ENCODE measurements at places on chromosomes 1 and 21.

DNA sequence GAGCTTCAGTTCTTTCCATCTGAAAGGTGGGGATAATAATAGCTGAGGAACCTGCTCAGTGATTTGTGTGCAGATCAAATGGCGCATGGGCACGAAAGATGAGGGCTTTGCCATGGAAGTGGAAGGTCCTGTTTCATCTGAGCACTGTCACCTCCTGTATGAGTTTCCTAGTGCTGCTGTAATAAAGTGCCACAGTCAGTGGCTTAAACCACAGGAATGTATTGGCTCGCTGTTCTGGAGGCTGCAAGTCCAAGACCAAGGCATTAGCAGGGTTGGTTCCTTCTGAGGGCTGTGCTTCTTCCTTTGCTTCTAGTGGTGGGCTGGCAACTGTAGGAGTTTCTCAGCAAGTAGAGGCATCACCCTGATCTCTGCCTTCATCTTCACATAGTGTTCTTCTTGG, 51.1 kb upstream of the RBM15 start:
- DNase-seq, result no peak

DNA sequence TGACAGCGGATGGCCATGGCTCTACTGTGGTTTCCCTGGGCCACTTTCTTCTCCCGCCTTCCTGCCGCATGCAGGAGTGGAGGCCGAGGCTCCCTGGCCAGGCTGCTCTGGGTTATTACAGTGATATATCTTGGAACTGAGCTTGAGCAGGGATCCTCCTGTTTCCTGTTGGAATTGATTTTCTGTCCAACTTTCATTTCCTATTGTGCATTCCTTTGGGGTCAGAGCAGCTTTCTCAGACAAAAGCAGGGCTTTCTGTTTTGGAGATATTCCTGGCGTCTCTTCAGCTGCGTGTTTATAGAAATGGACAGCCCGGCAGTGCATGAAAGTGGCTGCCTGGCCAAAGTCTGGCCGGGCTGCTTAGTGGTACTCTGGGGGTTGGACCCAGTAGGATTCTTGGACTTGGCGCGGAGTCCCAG, 146.4 kb downstream of the KIF26B start:
- no peak for DNase-seq

- no peak for DNase-seq
Measured at GRCh38 chr1:211082824-211083223, 51.1 kb downstream of the KCNH1 start.

DNA sequence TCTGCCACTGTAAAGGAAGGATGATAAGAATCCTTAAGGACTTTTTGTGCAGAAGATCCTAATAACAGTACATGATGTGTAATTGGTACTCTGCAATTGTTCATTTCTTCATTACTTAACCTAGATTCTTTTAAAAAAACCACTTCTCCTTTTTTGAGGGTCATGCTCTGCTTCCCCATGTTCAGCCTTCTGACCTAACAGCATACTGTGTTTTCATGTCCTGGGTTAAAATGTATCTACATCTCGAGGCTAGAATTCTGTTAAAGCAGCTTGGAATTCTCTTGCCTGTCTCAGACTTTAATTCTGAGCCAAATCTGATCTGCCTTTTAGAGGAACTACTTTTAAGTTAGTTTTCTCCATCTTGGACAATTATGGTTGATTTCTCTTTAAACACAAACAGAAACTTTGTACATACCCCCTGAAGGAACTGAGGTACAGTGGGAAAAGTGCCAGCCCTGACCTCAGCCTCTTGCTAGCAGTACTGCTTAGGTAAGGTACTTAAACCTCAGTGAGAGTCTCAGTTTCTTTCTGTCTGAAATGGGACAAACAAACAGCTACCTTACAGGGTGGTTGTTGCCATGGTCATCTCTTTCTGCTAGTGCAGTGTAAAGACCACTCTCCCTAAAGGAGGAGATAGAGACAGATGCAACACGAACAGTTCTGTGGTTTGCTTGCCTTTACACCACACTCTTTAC, 103.2 kb upstream of the DYNLT5 start:
- DNase-seq, result no peak

DNA sequence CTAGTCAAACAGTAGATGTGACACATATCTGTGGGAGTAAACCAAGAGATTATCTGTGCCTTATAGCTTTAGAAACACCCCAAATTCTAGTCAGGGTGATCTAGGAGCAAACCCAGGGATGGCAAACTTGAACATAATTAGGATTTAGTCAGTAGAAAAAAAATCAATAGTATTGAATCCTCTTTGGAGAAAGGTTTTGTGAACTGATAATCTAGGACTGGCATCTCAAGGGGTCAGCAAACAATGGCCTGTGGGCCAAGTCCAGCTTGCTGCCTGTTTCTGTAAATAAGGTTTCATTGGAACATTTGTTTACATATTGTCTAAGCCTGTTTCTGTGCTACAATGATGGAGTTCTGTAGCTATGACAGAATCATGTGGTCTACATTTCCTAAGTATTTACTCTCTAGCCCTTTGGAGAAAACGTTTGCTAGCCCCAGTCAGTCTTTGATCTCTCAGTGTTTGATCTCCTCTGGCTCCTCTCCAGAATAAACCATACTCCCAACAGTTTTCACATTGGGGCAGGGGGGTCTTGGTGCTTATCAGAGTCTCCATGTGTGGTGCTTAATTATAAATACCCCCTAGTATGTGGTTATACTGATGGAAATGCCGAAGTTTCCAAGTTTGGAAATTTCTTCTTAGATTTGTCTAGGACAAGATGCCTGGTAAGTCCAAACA, 385.8 kb downstream of the NTNG1 start:
- DNase-seq, result no peak

DNA sequence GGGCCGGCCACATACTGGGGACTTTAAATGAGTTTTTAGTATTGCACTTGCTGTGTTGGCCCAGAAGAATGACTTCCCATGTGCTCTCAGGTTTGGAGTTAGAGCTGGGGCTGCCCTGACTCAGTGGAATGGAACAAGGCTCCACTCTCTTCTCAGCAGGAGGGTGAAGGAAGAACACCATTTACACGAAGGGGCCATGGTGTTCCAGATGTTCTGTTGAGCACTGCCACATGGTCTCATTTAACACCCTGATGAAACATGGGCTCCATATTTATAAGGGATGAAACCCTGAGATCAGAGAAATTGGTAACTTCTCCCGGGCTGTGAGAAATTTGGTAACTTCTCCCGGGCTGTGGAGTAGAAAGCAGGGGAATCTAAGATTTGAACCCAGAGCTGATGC, 5.8 kb downstream of the PYCR2 start:
- no peak for DNase-seq

DNA sequence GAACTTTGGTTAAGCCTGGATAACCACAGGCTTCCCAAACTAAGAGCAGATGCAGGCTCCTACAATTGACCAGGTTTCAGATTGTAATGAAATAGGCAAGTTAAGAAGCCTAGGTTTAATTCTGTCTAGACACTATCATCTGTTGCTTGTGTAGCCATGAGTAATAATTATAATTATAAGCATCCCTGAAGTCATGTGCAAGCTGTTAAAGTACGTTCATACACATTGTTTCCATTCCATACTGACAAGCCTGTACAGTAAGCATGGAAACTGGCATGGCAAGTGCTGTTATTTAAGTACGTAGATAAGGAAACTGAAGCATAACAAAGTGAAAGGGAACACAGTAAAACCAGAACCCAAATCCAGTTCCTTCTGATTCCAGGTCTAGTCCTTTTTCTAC, 557.2 kb upstream of the BEND5 start:
- no peak for DNase-seq

GRCh38 chr1:57117753-57118152, 151.9 kb upstream of the C8B start:
- DNase-seq, result no peak

GRCh38 chr1:16717336-16718098, 22.8 kb upstream of the RNU1-4 start:
- peak; percentile 1 for DNase-seq

DNA sequence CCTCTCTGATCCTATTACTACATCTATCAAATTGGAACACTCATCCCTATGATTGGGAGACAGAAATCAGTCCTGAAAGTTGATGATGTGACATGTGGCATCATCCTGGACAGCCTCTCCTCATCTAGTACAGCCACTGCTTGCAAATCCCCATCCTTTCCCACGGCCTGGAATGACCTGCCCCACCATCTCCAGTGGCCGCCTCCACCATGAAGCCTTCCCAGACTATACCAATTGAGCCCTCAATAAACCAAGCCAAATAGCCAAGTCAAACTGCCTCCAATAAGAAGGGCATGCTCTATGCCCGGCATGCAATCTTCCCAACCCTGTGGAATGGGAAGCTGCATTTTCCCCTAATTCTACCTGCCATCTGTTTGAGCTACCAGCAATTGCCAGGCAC, 561 bp upstream of the ARHGEF19 start:
- DNase-seq, result no peak

GRCh38 chr1:100217834-100218233, 31.8 kb downstream of the DBT start:
- no peak for DNase-seq

DNA sequence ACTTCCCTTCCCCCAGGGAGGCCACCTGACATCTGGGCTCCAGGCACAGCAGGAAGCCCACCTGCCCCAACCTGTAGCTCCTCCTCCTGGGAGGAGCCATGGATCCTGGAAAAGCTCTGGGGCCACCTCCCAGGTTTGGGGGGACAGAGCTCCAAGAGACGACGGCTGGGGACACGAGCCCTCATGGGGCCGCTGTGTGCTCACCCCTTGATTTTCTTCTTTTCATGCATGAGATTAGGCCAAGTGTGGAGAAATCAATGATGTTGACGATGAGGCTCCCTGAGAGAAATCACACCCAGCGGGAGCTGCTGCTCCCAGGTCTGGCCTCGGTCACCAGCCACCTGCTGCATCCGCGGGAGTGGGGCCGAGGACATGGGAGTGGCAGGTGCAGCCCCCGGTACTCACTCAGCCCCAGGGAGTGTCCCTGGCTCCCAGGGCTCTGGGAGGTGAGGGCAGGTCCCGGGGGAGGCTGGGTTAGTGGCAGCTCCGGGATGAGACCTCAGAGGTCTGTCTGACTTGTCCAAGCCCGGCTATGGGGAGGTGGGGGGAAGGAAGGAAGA, 8.7 kb downstream of the TNFRSF14 start:
- no peak for DNase-seq

DNA sequence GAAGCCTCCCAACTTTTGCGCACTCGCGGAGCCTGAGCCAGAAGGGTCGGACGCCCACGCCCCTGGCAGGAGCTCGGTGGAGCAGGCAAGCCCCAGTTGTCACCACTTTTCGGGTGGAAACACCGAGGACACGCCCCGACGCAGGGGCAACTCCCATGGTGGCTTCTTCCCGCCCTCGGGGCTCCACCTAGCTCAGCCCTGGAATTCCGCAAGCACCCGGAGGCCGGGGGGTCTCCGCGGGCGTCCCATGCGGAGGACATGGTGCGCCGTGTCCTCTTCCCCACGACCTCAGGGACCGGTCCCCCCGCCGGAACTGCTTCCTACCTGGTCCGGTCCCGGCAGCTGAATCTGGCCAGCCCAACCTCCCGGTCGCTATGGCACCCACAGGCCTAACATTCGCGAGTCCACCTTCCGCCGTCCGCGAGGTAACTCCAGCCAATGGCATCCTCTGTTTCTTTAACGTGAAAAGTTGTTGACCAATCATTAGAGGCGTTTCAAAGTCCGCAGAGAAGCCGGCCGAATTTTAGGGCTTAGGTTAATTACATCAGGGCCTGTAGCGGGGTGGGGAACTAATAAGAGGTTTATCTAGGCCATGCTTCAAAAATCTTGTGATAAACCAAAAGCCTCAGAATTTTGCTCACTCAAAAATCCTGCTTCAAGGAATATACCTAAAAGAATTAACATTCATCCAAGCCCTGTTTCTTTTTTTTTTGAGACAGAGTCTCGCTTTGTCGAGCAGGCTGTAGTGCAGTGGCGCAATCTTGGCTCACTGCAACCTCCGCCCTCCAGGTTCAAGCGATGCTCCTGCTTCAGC, at the start of gene STPG1:
STPG1 (minus strand) TSS at position 433 of the 814 bp plus-strand sequence. CDS start 12,394 bp downstream, outside the sequence.
- DNase-seq, result peak; percentile 88

GRCh38 chr1:231021540-231022031, 18.5 kb downstream of the FAM89A start:
- DNase-seq, result no peak

DNA sequence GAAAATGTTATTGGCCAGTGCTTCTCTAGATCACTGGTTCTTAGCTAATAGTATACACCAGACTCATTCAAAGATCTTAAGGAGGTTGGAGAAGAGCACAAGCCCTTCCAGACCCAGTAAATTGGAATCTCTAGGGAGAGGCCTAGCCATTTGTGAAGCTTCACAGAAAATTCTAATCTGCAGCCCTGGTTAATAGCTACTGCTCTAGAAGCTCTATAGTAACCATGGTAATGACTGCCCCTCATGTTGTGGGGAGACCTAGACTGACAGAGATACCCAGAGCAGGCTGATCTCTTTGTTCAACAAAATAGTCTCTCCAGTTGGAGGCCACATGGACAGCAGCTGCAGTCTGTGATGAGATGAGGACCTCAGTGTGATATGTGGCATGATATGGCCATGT, 31.7 kb downstream of the ARID1A start:
- no peak for DNase-seq

- DNase-seq, result no peak
Measured at GRCh38 chr1:234932106-234932505, 196.5 kb downstream of the TOMM20 start.

GRCh38 chr1:215878843-215879242, 311.7 kb downstream of the KCTD3 start:
- DNase-seq, result no peak

- no peak for DNase-seq
Measured at GRCh38 chr1:86718786-86719185, 14.4 kb downstream of the SH3GLB1 start.

GRCh38 chr1:158016651-158017335, 23.3 kb downstream of the KIRREL1 start:
- peak; percentile 69 for DNase-seq

DNA sequence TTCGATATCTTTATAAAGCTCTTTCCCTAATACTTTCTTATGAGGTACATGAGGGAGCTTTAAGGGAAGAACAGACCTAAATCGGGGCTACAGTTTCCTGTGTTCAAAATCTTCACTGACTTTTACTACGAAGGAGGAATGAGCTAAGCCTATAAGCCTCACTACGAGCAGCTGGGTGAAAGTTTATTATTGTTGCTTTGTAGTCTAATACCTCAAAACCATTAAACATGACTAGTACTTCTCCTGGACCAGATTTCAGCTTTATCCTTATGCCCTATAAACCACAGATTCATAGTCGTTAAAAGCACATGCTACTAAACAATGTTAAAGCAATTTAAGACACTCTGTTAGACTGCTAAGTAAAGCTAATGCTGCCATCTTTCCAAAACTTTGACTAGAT, 30.2 kb downstream of the NDC1 start:
- DNase-seq, result no peak

GRCh38 chr1:183129921-183130690, 56.0 kb upstream of the LAMC2 start:
- DNase-seq, result no peak

GRCh38 chr1:4965346-4966075, 311.1 kb downstream of the AJAP1 start:
- DNase-seq, result no peak
